Omental fat pad (tissue), 4 donors: ENCODE measurements at places on chromosomes 1 and 21. TPM values are rescaled to one million over a fixed set of nuclear protein-coding genes. Genes with fewer than 3 reads are reported as not detected.

The TPM3 gene
- 611 TPM for total RNA-seq

The ZNF648 gene
- not detected for total RNA-seq

DNA sequence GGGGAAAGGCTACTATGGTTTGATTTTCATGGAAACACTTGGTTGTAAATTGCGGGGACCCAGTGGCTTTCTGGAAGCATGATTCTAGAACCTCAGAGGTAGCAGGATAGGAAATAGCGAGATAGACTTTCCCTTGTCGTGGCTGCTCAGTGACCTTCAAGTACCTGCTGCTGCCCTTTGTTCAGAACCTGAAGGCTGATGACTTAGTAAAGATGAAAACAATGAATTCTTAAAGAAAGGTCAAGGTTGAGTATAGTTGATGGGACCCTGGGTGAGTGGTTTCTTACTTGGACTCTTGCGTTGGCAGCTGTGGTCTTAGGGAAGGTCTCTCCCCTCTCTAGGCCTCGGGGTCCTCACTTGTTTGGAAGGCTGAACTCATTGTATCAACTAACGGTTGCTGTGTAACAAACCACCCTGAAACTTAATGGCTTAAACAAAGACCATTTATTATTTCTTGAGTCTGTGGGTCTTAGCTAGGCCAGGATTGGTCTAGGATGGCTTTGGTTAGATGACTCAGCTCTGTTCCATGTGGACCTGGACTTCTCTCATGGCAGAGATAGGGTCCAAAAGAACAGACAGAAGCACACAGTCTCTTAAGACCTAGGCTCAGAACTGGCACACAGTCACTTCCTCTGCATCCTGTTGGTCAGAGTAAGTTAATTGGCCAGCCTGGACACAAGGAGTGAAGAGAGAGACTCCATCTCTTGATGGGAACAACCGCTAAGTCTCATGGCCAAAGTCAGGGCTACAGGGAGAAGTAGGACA lies 89.2 kb upstream of the SELENON start:
- DNase-seq, result no peak

DNA sequence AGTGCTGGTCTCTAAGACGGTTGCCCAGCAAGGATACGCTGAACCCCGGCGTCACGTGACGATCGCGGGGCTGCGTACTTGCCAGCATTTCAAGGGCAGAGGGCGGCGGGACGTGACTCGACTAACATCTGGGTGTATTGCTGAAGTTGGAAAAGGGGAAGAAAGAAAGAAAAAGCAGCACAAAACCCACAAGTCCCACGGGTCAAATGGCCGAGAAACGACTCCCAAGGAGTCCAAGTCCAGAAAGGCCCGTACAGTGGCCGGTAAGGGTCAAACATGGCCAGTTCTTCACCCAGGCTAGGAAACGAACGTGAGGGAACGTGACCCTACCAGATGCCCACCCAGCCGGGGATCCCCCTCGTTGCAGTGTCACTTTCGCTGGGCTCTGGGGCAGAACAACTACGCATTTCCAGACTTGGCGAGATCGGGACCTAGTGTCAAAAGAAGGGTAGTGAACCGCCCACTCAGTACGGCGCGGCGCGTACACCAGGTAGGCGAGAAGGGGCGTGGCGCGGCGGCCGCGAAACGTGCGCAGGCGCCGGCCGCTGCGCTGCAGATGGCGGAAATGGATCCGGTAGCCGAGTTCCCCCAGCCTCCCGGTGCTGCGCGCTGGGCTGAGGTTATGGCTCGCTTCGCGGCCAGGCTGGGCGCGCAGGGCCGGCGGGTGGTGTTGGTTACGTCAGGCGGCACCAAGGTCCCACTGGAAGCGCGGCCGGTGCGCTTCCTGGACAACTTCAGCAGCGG lies at the start of the genes PPCS and ZMYND12:
Gene PPCS (plus strand): TSS at position 534 of the 744 bp plus-strand sequence. CDS start 23 bp downstream, at position 557.
Gene ZMYND12 (minus strand): TSS at position 13 of the 744 bp plus-strand sequence. CDS start 25 bp downstream, outside the sequence.
- DNase-seq, result peak; percentile 86

- DNase-seq, result no peak
Observed at GRCh38 chr21:44914176-44914874, 6.4 kb downstream of the ITGB2 start.
